ENCODE measurements at places on chromosomes 11 and 22.

DNA sequence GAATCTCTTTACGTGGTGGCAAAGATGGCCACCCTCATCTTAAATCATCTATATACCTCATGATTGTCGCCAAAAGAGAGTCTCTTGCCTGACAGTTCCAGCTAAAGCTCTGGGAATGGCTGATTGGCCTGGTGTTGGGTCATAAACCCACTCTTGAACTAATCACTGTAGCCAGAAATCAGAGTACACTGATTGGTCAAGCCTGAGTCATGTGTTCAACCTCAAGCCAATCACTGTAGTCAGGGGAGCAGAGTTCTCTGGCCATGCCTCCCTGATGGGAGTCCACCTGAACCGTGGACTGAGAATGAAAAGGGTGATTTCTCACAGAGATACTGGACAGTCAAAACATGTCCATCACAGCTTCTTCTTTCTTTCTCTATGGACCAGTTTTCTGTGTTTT, 45.8 kb downstream of the RCN1 start:
- no peak for DNase-seq

DNA sequence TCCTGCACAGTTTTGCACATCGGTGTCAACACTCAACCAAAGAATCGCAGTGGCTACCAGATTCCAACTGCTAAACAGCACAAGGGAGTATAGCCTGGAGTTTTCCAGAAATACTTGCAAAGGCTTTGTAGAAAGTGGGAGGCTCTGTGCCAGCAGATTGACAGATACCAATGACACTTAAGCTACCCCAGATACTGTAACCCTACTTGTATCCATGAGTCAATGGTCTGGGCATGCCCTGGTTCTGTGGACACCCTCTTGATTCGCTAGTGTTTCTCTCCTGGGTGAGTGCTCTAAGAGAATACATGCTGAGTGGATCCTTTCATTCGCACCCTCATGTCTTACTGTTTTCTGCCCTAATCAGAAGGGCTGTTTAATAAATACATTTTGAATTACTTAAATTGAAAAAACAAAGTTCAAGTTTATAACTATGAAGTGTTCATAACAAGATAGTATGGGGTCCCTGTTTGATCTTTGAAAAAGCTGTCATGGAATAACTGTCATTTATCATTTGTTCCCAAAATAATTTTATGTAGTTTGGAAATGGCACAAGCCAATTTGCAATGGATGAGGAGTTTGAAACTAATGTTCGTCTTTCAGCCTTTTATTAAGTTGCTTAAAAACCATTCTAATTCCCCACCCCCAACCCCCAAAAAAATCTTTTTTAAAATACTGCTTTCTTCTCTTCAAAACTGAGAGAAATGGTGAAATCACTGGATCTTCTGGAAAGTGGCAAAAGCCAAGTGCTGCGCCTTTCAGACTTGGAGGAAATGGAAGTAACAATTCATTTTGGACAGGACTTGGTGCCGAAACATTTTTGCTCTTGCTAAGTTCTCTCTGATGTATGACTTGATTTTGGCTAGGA, 600.5 kb upstream of the TENM4 start:
- no peak for DNase-seq

DNA sequence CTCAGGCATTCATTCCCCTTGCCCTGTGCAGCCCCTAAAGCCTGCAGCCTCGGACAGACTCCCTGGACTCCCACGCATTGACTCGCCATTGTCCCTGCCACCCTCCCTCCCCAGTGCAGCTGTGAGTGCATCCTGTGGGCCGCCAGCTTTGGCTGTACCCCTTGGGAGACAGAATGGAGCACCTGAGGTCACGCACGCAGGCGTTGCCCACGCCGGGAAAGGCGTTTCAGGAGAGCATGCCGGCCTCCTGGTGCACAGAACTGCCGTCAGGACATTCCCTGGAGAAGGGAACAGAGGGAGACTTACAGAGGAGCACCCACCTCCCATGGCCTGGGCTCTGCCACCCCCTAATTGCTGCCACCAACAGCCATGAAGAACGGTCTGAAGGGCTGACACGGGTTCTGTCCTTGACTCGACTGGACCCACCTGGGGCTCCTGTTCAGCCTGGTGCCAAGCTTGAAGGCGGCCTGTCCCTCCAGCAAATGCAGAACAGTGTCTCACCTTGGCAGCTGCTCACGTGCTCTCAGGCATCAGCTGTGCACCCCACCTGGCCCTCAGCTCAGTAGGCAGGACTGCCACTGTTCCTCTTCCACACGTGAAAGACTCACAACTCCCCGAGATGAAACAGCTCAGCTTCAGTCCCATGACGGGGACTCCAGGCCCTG, 503.8 kb downstream of the BRD1 start:
- DNase-seq = no peak

- no peak for DNase-seq
These were observed 667 bp downstream of the CD81 start for GRCh38 chr11:2377511-2378443.

- DNase-seq = no peak
These were observed 1.0 kb downstream of the SMCO4 start for GRCh38 chr11:93541884-93542810.

GRCh38 chr11:4466131-4466870, 16.1 kb upstream of the OR52K1 start:
- no peak for DNase-seq

GRCh38 chr22:39306456-39307361, 12.7 kb downstream of the RPL3 start:
- no peak for DNase-seq

- no peak for DNase-seq
These were observed 456 bp downstream of the AAMDC start for GRCh38 chr11:77821349-77821851.

GRCh38 chr11:40401132-40401853, 1058.2 kb downstream of the LRRC4C start:
- no peak for DNase-seq

DNA sequence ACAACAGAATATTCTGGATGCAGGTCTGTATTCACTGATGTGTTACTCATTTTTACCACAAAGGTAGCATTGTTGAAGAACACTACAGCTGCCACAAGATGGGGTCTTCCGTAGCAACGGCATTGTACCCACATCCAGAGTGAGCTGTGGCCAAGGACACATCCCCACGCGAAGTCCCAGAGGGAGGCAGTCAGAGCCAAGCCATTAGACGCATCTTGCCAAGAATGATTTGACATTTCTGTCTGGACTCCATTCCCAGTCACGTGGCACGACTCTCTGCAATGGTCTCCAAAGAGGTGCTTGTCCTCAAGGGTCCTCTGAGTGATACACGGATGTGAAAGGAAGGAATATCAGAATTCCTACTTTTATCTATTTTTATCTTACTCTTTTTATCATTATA, 15.5 kb downstream of the OPCML start:
- DNase-seq = no peak

- no peak for DNase-seq
These were observed 124.0 kb downstream of the FEZ1 start for GRCh38 chr11:125372088-125372487.

DNA sequence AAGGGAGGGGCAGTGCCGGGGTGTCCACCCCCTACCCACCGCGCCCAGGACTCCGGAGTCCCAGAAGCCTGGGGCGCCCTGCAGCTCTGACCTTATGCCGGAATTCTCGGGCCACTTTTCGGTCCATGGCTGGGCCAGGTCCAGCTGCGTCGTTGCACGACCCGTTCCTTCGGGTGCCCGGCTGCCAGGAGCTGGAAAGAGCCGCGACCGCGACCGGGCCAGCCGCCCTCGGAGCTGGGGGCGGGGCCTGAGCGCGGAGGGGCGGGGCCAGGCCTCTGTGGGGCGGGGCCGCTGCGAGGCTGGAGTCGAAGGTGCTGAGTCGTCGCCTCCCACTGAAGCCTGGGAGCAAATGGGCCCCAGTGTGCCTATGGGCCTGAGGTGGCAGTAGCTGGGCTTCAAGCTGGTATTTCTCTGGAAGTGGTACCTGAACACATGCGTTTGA, at the start of gene USH1C:
Gene USH1C, minus strand, starts transcription at position 236 of the 442 bp plus-strand sequence. Its CDS starts 109 bp downstream, at position 127.
- DNase-seq = no peak

DNA sequence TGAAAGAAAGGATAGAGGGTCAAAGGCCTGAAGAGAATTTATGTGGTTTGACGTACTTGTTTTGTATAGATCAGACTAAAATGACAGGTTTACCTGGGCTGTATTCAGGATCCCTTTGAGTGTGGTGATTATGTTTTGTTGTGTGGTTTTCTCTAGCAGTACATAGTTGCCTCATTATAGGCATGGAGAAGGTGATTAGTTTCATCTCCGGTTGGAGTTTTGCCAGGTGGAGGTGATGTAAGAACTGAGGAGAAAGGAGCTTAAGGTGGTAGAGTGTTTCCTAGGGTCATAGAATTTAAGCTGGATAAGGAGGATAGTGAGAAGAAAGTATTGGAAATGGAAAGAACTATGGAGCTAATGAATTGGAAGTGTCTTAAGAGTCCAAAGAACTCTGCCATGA, 229.0 kb downstream of the TMEM135 start:
- DNase-seq = no peak

GRCh38 chr11:33987545-33987944, 64.0 kb upstream of the CAPRIN1 start:
- no peak for DNase-seq

- DNase-seq = no peak
These were observed 86.4 kb downstream of the GRK3 start for GRCh38 chr22:25650833-25651232.

- no peak for DNase-seq
These were observed 58.2 kb downstream of the WNT7B start for GRCh38 chr22:45918459-45919370.

GRCh38 chr22:46054091-46055073, 77.4 kb upstream of the WNT7B start:
- DNase-seq = no peak

DNA sequence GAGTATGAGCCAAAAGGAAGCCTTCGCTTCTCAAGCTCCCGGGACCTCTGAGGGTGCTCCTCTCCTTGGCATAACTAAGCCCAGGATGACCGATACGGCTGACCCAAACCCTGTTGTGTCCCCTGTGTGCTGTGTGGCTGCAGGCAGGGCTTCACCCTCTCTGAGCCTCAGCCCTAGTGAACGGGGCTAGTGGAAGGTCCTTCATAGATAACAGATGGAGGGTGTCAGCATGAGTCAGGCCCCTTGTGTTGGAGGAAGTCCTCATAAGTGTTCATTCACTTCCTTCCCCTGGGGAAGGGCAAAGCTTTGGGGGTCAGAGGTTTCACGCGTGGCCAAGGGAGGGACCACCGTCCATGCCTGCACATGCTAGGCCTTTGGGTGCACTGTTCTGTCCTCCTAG, 21.5 kb downstream of the SHISAL1 start:
- no peak for DNase-seq

DNA sequence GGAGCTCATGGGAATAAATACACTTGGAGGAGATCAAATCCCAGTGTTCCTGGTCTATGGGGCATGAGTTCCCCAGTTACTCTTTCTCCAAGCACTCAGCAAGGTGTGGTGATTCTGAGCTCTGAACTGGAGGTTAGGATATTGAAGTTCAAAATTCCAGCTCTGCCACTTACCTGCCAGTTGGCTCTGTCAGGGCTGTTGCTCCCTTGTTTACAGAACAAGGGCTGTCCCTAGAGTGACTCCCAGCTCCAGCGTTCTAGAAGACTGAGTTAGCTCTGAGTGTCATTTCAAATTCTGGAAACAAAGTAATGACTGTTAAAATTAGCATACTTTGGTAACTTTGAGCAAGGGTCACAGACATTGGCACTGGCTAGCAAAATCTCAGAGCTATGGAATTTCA, 69.7 kb upstream of the ZBED5 start:
- no peak for DNase-seq

GRCh38 chr22:27603800-27604144, 197.8 kb downstream of the MN1 start:
- DNase-seq = no peak

DNA sequence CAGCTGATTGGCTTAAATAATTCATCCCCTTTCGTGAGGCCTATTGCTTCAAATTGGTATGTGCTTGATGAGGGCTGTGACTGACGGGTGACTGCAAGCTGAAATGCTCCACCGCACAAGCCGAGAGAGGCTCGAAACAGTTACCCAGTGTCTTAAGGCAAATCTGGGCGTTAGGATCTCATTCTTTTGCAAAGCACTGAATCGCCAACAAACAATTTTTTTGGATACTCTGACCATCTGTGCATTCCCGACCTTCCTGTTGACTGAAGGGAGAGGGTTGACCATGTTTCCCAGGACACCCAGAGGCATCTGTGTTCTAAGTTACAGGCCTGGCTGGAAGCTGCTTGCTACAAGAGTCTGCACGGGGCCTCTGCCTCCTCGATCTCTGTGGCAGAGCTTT, 32.1 kb downstream of the CACNG2 start:
- no peak for DNase-seq

DNA sequence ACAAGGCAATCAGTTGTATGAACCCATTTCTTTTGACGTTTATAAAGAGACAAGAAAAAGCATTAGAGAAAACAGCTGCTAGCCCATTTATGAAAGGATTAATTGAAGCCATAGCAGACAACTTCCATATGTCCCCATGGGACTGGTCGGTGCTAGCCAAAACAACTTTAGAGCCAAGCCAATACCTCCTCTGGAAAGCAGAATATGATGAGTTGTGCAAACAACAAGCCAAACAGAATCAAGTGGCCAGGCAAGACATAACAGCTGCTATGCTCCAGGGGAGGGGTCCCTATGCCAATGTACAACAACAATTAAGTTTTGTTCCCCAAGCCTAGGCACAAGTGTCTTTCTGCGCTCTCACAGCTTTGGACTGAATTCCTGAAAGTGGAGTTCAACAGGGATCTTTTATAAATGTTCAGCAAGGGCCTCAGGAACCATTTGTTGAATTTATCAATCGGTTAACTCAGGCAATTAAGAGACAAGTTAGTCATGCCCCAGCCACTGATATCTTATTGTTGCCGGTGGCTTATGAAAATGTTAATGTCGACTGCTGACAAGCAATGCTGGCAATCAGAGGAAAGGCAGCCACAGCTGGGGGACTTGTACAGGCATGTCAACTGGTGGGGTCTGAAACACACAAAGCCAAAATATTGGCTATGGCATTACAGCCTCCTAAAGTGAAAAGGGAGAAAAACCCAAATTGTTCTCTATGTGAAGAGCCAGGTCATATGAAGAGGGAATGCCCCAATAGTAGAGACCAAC, 1593.1 kb upstream of the TENM4 start:
- DNase-seq = no peak

DNA sequence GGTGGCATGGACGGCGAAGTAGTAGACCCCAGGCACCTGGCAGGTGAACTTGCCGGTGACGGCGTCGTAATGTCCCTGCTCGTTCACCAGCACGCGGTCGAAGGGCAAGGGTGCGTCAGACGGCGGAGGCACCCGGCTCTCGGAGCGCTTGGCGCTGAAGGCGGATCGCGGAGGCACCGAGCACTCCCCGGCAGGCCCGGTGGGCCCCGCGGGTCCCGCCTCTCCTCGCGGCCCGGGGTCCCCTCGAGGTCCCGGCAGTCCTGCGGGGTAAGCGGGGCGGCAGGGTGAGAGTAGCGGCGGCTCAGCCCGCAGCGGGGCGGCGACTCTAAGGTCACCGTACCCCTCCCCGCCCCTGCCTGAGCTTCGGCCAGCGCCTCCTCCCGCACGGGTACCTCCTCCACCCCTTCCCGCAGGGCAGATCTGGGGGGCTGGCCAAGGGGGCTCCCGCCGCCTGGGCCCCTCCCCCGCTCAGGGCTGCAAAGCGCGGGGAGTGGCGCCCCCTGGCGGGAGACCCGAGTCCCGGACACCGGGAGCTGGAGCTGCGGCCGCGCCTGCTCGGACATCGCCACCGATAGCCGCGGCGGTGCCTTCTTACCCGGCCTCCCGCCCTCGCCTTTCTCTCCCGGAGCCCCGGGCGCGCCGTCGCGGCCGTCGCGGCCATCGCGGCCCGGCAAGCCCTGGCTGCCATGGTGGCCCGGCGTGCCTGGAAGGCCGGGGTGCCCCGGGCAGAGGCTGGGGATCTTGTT, 921 bp downstream of the C1QTNF5 start:
- DNase-seq = no peak
